Stimulated activated CD8-positive, alpha-beta memory T cell treated with anti-CD3 and anti-CD28 coated beads, Interleukin-7, amount 100 ng/mL, for 1 hour (primary cell): ENCODE measurements at places on chromosomes 7 and 10.
A peak's percentile ranks its signal among the peaks of the same experiment; 100 is the strongest.

- no peak for DNase-seq
These were observed 205.0 kb downstream of the DIP2C start for GRCh38 chr10:484441-484924.

DNA sequence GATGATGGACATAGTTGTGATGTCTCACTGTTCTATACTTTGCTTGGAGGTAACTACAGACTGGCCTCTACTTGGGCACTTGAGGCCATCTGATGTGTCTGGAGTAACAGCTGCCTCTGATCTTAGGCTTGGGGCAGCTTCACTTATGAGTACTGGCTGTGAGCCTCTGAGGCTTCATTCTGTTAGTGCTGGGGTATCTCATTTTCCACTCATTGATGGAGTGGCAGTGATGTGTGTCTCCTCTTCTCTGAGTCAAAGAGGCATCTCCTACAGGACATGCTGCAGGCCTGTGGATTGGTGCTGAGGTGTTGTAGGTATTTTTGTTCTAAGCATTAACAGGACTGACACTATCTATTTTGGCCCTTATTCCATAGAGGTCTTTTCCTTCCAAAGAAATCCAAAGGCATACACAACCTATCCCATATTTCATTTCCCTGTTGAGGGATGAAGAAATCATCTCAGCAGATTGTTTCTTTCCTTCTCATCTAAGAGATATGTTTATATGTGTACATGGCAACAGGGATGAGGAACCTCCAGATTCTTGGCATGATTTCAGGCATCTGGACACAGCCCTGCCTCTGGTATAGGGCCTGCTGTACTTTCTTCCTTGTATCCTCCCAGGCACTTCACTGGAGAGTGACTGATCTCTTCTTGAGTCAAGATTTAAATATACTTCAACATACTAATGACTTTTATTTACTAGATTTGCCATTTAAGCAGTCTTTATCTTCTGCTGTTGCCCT is 65.7 kb upstream of the NOBOX start:
- no peak for DNase-seq

GRCh38 chr7:102253066-102253972 is 33.3 kb upstream of the SH2B2 start:
- no peak for DNase-seq

GRCh38 chr7:47771336-47771989 is 176.8 kb downstream of the PKD1L1 start:
- no peak for DNase-seq

DNA sequence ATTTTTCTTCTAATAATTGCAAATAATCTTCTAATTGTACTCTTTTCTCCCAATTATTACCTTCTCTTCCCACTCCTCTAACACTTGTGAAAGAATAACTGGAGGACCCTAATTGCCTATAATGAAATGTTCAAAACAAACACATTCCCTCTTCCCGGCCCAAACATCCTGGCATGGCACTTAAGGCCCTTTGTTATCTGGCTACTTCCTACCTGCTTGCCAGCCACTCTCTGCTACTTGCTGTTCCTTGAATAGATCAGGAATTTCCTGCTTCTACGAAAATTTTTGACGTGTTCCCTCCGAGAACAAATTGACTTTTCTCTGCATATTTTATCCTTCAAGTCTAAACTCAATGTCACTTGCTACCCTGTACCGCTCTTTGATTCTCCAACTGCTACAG is 56.1 kb upstream of the NOBOX start:
- no peak for DNase-seq

- no peak for DNase-seq
These were observed 50.8 kb downstream of the ESYT2 start for GRCh38 chr7:158778471-158778870.

DNA sequence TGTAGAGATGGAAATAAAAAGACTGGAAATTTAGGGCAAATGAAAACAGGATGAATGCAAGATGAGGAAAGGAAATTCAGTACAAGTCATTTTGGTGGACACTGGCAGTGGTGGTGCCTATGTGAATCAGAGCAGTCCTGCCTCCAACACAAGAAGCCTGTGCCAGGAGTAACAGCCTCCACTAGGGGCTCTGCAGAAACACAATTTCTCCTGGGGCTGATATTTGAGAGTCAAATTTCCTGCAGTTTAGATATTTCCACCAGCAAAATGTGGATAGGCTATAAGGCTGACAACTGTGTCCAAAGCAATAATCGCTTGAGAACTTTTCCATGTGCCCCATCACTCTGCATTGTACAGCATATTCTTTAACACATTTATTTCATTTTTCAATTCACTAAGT is 4.7 kb upstream of the PLXDC2 start:
- DNase-seq = no peak

DNA sequence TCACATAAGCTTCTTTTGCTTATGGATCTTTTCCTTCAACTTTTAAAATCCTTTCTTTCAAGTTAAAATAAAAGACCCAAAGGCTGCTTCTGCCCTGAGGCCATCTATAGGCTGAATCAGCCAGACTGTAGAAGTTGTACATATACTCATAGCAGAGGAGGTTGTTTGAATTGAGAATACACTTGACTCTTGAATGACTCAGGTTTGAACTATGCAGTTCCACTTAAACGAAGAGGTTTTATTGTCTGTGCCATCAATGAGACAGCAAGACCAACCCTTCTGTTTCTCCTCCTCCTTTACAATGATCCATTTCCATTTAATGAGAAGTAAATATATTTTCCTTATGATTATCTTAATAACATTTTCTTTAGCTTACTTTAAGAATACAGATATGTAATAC is 5.8 kb downstream of the ZNF365 start:
- DNase-seq = no peak

- no peak for DNase-seq
These were observed 22.4 kb upstream of the IFIT1B start for GRCh38 chr10:89355394-89355931.

DNA sequence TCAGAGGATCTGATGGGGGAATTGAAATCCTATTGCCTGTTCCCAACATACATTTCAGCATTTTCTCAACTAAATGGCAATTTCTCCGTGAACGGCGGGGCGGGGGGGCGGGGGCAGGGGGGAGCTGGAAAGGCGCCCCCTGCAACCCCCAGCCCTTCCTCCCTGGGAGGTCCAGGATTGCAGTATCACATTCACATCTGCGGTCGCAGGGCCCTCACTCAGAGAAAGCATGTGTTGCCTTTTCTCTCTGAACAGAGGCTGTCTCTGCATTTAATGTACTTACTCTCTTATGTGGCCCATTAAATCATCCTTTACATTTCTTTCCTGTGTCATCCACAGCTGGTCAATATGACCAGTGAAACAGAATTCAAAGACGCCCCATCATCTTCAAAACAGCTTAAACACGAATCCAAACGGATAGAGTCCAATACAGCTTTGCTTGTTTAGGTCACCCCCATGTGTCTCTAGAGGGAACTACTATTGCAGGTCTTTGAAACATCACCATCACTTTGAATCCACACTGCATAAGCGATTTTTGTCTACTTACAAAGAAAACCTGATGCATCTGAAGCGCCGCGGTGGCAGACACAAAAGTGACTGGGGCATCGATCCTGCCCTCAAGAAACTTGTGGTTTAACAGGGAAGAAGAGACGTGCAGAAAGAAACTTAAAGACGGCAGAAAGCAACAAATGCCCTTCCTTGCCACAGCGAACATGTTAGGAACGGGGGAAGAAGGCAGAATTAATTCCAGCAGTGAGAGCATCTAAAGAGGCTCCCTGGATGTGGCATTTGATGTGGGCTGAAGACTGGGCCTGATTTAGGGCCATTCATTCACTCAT is 17.0 kb upstream of the ECHDC3 start:
- no peak for DNase-seq

DNA sequence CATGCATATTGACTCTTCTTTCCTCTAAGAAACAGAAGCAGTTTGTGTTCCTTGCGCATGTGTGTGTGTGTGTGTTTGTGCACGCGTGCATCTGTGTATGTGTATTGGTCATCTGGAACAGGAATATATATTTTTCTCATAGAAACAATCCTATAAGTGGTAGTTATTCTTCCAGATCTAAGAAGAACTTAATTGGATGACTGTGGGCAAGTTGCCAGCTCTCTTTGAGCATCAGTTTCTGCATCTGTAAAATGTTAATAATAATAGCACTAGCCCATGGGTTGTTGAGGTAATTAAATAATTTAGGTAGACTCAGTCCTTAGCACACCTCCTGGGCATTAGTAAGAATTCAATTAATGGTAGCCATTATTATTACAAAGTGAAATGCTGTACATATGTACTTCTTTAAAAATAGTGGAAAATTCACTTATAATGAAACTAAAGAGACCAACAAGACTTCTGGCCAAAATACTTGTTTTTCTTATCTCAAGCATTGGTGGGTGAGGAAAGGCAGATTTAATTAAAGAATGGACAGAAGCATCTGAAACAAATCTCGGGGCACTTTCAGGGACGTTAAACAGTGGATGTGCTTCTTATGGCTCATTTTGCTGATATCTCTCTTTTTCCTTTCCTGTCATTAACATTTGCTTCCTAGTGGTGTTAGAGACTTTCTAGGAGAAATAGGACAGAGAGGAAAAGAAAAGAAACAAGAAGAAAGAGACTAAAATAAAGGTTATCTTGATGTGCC is 124.9 kb upstream of the HABP2 start:
- DNase-seq = no peak

GRCh38 chr10:101780818-101781654 is 2.2 kb downstream of the NPM3 start:
- peak; percentile 34 for DNase-seq

GRCh38 chr7:131057794-131058070 is 269.9 kb upstream of the MKLN1 start:
- DNase-seq = no peak

- no peak for DNase-seq
These were observed 7.3 kb upstream of the PCDH15 start for GRCh38 chr10:54808186-54808935.

DNA sequence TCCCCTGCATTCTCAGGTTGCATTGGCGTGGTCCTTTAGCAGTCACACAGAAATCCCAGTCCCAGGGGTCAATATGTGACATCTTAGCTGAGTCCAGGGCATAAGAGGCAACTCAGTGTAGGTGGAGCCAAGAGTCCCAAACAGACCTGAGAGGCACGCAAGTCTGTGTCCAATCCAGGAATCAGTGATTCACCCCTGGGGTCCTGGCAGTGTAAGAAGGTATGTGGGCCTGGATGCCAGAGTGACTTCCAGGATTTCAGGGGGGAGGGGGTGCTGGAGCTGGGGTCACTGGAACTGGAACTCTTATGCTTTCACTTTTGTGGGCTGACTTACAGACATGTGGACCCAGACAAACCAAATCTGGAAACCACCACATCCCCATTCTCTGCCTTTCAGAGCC is 26.8 kb downstream of the FRMPD2 start:
- no peak for DNase-seq

DNA sequence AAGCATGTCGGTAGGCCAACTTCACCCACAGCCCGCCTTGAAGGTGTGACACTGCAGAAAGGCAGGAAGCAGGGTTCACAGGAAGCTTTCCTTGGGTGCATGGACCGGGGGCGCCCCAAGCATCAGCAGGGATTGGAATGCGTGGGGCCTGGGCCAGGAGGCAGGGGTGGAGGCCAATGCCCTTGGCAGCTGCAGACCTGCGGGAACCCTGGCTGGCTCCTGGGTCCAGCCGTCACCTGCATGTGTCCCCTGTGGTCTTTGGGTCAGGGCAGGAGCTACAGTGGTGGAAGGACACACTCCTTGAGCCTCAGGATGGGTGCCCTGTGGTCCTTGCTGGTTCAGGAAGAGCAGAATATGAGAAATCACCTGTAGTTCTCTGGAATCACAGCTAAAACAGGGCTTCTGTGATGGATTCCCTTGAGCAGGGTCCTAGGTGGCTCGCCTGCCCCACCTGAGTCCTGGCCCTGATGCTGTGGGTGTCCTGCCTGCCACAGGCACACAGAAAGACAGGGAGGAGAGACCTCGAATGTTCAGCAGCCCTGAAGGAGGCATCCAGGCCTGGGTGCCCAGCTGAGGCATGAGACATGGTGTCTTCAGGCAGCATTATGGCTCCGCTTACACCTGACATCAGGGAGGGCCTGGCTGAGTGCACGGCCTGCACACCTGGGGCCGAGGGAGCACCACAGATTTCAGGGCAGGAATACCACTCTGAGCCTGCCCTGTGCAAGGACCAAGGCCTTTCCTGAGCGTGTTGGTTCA is 15.1 kb downstream of the ANTXRL start:
- DNase-seq = no peak

DNA sequence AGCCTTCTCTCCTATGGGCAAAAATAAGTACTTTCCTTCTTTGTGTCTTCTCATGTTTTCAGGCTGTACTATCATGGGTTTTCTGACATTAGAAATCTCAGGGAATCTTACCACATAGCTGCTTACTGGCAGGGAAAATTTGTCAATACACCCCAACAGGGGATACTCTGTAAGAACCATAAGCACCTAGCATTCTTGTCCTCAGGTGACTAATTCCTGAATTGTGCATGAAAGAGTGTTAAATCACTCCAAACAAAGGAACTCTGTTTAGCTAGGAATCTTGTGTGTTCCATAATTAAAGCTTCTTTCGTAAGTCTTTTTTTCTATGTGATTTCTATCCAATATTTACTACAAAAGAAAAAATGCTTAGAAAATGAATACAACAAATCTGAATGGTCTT is 206.7 kb upstream of the POT1 start:
- no peak for DNase-seq

DNA sequence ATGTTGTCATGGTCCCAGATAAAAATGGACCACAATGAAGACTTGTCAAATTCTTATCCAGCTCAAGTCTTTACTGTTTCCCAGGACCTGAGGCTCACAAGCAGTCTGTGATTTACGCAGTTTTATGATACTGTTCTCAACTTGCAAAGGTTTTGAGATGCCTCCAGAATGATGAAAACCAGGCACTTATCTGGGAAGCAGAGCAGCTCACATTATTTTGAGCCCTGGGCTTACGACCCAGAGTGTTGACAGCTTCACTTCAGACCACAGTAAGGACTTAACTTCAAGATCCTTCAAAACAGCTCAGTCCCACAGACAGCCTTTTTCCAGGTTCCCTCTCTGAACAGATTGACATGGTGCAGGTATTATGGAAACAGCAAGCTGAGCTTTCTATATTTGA is 236.1 kb downstream of the RNLS start:
- DNase-seq = no peak

- DNase-seq = no peak
These were observed 36.0 kb downstream of the MKLN1 start for GRCh38 chr7:131363719-131364118.

GRCh38 chr7:27910326-27910725 is 170.4 kb downstream of the TAX1BP1 start:
- DNase-seq = no peak

GRCh38 chr10:72061491-72061890 is 26.9 kb downstream of the SPOCK2 start:
- no peak for DNase-seq

DNA sequence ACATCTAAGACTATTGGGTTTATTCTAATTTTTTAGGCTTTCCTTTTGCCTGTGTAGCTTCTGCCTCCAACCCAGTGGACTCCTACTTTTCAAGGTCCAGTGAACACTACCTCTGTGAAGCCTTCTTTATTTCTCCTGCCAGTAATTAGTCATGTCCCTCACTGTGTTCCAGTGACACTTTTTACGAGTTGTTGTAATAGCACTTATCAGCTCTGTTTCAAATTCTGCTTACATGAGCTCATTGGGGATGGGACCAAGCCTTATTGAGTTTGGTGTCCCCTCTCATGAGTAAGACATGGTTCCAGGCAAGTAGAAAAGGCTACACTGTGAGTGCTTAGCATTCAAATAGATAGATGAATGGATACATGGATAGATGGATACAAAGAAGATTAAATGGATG is 184.6 kb downstream of the HIBADH start:
- DNase-seq = no peak
